ENCODE measurements at places on chromosomes 11 and 22. TPM values are rescaled to one million over a fixed set of nuclear protein-coding genes. Genes with fewer than 3 reads are reported as not detected.

Gene EMSY
- total RNA-seq = 8.6 TPM

DNA sequence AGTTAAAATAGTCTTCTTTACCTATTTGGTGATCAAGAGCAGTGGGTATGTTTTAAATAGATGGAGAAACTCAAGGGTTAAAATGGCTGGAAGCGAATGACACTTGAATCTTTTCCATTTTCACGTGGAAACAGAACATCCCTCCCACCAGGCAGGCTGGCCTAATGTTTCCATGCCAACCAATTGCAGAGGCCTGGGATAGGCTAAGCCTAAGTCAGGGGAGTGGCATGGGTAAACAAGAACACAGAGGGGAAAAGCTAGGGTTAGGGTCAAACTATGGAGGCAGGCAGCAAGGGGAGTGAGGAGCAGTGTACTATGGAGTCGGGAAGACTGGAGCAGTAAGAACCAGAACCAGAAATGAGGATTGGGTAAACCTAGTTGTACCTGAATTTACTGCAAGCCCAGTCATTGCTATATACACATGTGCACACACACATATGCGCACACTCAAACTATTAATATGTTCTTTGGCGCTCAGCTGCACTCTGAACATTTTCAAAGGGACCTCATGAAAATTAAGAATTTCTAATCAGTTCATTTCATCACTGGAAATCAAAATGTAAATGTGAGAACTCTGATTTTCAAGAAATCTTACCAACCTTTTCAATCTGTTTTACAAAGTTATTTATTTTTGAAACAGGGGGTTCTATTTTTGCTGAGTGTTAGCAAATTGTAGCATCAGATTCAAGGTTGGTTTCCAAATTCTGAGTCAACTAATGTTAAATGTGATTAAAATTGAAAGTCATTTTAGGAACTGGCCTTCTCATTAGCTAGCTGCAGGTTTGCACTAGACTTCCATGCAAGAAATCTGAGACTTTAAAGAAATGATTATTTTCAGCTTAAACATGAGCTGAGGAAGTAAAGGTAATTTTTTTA lies 327.0 kb upstream of the CCDC90B start:
- no peak for DNase-seq

Gene YAP1
- total RNA-seq = 37.9 TPM

Gene CCDC87
- total RNA-seq = 0.18 TPM

DNA sequence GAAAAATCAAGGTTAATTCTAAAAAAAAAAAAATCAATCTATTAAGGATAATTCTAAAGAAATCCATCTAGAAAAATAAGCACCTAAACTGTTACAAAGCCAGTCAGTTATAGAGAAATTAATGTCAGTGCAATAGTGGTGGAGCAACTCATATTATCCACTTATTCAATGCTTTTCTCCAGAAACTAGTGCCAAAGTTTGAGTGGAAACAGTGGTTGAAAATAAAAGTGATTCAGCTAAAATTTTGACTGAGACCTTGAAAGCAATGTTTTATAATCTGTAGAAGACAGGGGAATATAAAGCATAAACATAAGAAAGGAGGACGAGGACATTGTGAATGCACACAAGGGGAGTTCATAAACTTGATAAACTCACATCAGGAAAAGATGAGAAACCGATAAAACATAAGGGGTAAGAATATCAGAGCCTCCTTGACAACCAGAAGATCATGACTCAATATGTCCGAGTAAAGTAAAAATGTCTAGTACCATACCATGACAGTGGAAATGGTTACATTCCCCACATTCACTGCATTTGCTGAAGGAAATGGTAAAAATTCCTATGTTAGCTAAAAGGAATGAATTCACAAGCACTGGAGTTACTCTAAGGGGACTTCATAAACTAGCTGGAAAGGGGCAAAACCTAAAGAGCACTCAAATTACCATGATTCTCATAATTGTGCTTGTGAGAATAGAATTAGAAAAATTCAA lies 58.7 kb upstream of the SLC5A12 start:
- DNase-seq = no peak

Gene MICAL2
- 252 TPM for total RNA-seq

Gene HDAC10
- 49.1 TPM for total RNA-seq

GRCh38 chr22:31308181-31308580 lies 15.9 kb upstream of the PIK3IP1 start:
- DNase-seq = no peak

DNA sequence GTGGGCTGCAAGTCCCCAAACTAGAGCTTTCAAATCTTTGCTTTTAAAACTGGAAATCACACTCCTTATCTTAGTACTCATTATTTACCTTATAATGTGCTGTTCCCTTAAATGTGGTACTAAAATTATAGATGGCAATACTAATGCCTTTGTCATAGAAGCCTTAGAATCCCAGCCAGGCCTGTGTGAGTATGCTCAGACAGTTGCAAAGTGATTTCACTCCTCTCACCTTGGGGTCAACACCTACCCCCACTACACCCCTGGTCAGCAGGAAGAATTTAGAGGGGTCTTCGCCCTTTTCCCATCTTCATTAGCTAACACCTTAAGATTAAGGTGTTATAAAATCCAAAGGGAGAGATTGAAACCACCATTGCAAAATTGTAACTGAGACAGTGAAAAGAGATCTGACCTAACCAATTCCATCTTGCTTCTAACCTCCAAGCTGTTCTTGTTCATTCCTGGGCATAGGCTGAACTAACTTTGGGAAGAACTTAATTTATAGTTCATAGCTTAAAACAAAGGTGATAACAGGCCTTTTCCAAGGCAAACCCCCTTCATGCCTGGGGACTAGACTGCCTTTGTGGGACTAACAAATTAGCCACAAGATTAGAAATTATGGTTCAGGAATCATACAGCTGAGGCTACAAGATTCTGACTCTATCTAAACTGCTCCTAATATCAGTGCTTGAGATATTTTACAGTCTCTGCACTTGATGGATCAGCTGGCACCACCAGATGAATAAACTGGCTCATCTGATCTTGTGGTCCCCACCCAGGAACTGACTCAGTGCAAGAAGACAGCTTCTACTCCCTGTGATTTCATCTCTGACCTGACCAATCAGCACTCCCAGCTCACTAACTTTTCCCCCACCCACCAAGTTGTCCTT lies 10.4 kb upstream of the MRPL17 start:
- DNase-seq = no peak

GRCh38 chr11:77510851-77511250 lies 37.0 kb upstream of the PAK1 start:
- DNase-seq = no peak

GRCh38 chr22:17872471-17872870 lies 98.2 kb upstream of the BID start:
- DNase-seq = no peak

GRCh38 chr11:14972581-14973495 lies 687 bp upstream of the CALCA start:
- DNase-seq = no peak

Gene SLC22A25
- not detected for total RNA-seq

Gene RFPL1
- not detected for total RNA-seq

GRCh38 chr11:48019595-48019994 lies 39.2 kb downstream of the PTPRJ start:
- no peak for DNase-seq

Gene GRK3
- 0.53 TPM for total RNA-seq

DNA sequence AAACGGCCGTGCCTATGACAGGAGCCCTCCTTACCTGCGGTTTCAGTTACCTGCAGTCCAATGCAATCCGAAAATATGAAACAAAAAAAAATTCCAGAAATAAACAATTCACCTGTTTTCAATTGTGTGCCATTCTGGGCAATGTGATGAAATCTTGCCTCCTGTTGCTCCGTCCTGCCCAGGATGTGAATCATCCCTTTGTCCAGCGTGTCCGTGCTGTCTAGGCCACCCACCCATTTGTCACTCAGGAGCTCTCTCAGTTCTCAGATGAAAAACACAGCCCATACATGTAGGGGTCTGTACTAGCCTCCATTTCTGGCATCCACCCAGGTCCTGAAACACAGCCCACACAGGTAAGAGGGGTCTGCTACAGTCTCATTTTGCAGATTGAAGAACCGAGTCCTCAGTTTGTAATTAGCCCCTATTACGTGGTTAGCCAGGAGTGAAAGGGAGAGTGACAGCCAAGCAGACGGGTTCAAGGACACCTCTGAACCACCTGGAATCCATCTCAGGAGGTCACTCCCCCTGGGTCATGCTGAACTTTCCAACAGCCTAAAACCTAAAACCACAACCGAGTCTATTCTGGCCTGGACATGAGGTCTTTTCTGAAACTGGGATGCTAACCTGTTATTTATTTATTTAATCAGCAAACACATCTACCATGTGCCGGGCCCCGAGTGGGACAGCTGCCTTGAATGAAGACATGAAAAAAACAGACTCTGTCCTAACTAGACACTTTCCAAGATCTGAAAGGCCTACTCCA lies 317.2 kb downstream of the SHANK2 start:
- DNase-seq = no peak

Gene IGLL1
- total RNA-seq = not detected

GRCh38 chr22:47818496-47818895 lies 1056.0 kb downstream of the TBC1D22A start:
- DNase-seq = no peak

Data from glomerular endothelial cell (primary cell).